ENCODE measurements at places on chromosomes 4 and X.

- DNase-seq, result no peak
Measured at GRCh38 chrX:13996650-13997049, 33.0 kb downstream of the GEMIN8 start.

GRCh38 chr4:176198316-176198903, 3.0 kb upstream of the SPATA4 start:
- no peak for DNase-seq

GRCh38 chr4:53563824-53564223, 27.5 kb downstream of the LNX1 start:
- DNase-seq, result no peak

- no peak for DNase-seq
Measured at GRCh38 chrX:13569479-13570260, at the start of gene EGFL6. Gene EGFL6 (plus strand): TSS chrX:13569601. CDS start chrX:13569862, 261 bp downstream.

GRCh38 chrX:33218819-33219218, 7.5 kb upstream of the DMD start:
- no peak for DNase-seq

GRCh38 chr4:150656891-150657290, 74.9 kb downstream of the MAB21L2 start:
- DNase-seq, result no peak

GRCh38 chr4:121741751-121742150, 23.2 kb downstream of the SMIM43 start:
- no peak for DNase-seq

DNA sequence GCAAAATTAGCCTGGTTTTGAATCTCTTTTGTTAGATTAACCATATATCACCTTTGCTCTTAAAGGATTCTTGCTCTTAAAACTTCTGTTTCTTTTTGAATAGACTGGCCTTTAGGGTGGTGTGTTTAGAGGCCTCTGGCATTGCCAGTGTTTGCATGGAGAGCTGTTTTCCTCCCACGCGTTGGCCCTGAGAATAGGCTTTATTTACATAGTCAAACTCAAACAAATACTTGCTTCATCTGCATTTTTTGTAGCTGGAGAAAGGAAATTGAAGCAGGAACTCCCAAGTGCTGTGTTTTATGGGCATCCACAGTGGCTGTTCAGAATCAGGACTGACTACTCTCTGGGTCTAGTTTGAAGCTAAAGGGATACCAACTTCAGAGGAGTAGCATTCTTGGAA, 2.7 kb downstream of the SHROOM2 start:
- no peak for DNase-seq

GRCh38 chr4:78033861-78034260, 23.3 kb upstream of the FRAS1 start:
- no peak for DNase-seq

DNA sequence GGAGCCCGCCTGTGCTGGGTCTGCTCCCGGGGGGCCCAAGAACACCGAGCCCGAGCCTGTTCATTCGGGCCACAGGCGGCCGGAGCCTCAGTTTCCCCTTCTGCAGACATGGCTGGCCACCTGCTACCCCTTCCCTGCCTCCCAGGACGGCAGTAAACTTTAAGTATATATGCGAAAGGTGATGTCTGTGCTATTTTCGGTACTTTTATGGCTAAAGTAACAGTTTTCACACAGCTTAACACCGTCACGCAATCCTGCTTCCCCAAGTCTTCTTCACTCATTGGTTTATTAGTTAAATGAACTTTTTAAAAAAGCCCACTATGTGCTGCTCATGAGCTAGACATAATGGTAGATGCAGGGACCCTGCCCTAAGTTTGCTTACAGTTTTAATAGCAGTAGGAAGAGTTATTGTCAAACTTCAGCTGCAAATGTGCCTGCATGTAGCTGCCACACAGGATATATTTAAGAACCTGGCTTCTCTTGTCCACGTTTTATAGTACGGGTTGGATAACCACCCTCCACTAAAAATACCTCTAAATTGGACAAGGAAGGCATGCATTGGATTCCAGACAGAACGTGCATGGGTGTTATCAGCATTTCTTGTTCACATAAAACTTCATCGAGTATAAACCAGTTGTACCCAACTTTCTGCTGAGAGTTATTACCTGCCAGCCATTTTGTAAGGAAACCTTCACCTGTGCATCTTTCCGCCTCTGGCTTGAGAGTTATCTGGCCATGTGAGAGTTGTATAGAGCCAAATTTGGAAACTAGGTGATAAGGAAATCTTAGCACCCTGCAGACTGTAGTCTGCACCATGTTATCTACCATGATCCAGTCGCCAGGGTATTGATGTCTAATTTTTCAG, 741 bp downstream of the ANAPC4 start:
- peak; percentile 2 for DNase-seq

GRCh38 chrX:41594634-41595033, 94.1 kb upstream of the GPR34 start:
- no peak for DNase-seq

GRCh38 chr4:25608644-25609043, 47.0 kb upstream of the SLC34A2 start:
- no peak for DNase-seq

DNA sequence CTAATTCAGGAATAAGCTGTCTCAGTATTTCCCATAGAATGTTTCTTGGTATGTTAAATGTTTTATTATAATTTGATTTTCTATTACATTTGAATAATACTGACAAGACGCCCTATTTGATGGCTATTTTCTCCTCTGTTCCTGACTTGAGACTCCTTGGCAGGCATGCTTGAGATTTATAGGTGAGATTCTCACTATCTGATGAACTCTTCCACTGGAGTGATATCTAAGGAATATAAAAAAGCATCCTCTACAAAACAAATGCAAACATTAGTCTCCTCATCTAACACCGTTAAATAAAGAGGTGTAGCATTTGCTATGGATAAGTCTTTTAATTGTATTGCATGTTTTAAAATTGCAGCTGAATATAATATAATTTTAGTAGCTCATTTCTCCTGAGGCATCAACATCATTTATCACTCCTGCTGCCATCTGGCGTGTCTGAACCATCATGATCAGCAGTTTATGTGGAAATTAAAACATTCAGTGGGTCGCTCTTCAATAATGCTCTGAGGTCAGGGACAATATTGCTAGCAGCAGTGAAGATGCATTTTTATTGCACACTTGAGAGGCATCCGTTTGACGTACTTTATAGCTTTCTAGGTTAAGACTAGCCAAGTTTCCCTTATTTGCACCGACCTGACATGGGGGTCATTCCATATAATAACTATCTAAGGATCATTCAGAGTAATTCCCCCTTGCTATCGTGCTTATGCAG, 210.4 kb upstream of the GALNTL6 start:
- peak; percentile 57 for DNase-seq

DNA sequence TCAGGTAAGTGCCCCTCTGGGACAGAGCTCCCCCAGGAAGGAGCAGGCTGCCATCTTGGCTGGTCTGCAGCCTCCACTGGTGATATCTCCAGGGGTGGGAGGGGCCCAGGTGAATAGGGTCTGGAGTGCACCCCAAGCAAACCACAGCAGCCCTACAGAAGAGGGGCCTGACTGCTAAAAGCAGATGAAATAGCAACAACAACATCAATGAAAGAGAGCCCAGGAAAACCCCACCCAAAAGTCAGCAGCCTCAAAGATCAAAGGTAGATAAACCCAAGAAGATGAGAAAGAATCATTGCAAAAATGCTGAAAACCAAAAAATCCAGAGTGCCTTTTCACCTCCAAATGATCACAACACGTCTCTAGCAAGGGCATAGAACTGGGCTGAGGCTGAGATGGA, 92.5 kb upstream of the PAGE3 start:
- DNase-seq, result no peak

- DNase-seq, result peak; percentile 96
Measured at GRCh38 chr4:70721747-70722146, at the start of gene RUFY3. Gene RUFY3 (plus strand): TSS chr4:70721964. CDS start chr4:70722574, 610 bp downstream.

- DNase-seq, result no peak
Measured at GRCh38 chr4:16126714-16127113, 42.9 kb upstream of the PROM1 start.

DNA sequence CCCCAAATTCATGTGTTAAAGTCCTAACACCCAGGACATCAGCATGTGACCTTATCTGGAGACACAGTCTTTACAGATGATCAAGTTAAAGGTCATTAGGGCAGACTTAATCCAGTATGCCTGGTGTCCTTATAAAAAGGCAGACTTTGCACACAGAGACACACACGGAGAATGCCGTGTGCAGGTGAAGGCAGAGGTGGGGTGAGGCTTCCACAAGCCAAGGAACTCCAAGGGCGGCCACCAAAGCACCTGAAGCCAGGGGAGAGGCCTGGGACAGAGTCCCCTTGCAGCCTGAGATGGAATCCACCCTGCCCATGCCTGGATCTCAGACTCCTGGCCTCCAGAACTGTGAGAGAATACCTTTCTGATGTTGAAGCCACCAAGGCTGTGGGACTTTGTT, 26.1 kb upstream of the SORCS2 start:
- DNase-seq, result no peak

DNA sequence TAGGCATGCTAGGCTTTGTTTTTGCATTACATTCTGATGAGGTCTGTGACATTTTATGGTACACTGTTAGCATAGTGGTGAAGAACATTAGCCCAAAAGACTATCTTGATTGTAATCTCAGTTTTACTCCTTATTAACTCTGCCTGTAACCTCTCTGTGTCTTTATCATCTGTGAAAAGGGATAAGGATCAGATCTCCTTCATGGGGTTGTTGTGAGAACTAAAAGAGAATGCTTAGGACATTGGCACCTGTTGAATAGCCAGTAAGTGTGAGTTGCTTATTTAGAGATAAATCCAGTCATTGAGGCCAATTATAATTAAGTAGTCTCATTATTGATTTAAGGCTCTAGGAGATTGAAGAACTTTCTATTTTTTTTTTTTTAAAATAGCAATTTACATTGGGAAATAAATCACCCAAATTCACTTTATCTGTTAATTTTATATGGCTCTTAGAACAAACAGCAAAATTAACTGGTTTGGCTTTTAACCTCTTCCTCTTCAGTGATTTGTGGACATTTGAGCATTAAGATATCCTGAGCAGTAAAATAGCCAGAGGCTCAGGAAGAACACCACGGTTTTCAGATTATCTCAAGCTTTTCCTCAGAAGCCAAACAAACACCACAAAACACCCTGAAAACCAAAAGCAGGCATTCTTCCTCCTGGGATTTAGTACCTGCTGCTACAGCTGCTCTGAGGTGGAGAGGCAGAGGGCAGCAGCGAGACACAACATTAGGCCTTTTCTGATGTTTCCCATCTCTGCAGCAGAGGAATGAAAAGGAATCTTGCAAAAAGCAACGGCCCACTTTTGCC, 192.9 kb downstream of the ARHGAP10 start:
- DNase-seq, result peak; percentile 46

GRCh38 chr4:182085051-182085480, 158.1 kb upstream of the TENM3 start:
- no peak for DNase-seq

DNA sequence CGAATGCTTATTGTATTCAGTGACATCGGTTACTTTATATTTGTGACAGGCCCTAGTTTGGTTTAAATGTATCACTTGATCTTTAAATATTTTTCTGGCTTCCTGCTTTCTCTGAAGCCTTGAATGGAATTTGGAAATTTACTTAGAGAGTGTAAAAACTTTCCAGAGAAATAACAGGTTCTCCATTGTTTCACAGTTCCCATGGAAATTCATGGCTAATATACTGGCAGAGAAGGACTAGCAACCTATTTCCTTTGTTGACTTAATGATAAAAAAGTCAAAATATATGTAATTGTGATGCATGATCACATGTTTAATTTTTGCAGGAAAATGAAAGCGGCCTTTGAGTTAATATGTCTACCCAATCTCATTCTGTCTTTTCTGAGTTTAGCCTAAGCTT, 13.2 kb downstream of the NEIL3 start:
- DNase-seq, result no peak

DNA sequence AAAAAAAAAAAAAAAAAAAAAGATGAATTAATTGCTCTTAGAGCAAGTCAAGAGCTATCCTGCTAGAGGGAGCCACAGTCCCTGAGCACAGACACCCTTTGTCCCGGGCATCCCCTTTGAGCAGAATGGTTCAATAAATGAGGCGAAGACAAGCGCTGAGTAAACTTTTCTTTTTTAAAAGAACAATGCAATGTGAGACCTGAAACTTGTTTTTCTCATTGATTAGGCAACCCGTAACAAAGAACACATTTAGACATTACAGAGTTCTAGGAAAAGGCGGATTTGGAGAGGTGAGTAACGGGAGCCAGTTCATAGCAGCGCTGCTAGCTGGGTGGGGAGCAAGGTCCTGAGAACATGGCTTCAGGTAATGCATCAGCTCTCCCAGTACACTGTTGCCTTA, 46.1 kb downstream of the GRK4 start:
- no peak for DNase-seq

- DNase-seq, result peak; percentile 69
Measured at GRCh38 chr4:171590716-171591115, 222.5 kb upstream of the GALNTL6 start.

- DNase-seq, result no peak
Measured at GRCh38 chr4:1939664-1940509, 68.7 kb downstream of the NSD2 start.

- DNase-seq, result no peak
Measured at GRCh38 chr4:3496021-3496420, 32.9 kb downstream of the DOK7 start.

- no peak for DNase-seq
Measured at GRCh38 chr4:182343453-182343852, 100.3 kb downstream of the TENM3 start.

DNA sequence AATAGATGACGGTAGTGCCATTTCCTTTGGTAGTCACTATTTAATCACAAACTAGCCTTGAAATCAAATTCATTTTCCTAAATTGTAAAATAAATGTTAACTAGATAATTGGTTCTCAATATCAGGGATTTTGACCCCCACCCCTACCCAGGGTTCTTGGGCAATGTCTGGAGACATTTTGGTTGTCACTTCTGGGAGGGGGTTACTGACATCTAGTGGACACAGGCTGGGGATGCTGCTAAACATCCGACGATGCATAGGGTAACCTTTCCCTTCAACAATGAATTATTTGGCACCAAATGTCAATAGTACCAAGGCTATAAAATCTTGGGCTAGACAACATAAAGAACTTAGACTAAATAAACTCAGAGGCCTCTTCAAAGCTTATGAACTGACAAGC, 285.8 kb upstream of the TRPC5 start:
- DNase-seq, result no peak

GRCh38 chr4:1746265-1746691, 25.0 kb downstream of the TACC3 start:
- DNase-seq, result peak; percentile 40

DNA sequence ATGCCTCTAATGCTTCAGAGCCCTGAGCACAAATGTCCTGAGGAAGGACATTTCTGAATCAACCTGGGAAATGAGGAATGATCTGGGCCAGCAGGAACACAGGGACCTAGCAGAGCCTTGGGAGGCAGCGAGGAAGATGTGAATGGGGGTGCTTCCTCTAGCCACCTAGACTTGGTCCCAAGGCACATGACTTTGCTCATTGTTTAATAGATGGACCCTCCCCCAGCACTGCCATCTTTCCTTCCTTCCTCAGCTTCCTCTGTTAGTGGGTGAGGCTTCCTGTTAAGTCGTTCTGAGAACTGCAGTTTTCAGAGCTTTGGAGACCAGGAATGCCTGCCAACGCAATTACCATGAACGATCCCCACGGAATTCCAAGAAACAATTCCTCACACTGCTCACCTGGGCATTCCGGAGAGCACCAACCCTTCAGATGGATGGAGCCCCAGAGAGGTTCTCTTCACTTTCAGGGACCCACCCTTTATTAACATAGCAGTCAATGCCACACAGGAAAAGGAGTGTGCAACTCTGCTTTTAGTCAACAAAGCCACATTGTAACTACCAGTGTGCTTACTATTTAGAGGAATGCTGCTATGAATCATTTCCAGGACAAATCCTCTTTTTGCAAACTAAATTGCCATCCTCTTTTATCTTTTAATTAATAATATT, 48.5 kb upstream of the STIM2 start:
- DNase-seq, result no peak

Data from brain (organoid and tissue), 16 donors.